Tongue (tissue), 3 donors: ENCODE measurements at places on chromosomes 4 and X.

DNA sequence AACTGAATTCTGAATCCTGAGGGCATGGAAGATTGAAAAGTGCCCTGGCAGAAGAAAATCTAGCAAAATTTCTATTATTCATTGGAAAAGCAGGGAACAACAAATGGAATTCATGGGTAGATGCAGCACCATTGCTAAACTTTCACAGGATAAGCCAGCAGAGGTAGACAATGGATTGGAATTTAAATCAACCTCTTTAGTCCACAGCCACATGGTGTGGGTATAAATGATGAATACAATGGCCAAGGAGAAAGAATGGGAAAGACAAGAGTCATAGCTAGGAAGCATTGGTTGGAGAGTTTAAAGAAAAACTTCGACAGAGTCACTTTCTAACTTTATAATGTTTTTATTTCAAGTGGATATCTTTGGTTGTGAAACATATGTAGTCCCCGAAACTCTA lies 332.8 kb upstream of the PUDP start:
- no peak for DNase-seq

GRCh38 chr4:118417325-118417724 lies 64.5 kb upstream of the PRSS12 start:
- peak; percentile 24 for DNase-seq

DNA sequence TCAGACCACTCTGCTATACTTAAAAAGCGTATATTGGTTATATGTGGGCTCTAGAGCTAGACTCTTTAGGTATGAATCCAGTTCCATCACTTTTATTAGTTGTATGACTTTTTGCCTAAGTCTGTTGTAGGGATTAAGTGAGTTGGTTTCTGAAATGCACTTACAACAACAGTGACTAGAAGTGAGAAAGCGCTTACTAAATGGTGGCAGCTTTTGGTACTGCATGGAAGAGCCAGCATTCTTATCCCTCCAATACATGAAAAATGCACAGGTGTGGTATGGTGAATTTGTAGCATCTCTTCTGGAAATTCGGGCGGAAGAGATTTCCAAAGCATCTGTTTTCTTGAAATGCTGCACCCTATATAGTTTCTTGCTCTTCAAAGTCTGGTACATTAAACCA lies 117.1 kb downstream of the SPANXA1 start:
- DNase-seq: no peak

DNA sequence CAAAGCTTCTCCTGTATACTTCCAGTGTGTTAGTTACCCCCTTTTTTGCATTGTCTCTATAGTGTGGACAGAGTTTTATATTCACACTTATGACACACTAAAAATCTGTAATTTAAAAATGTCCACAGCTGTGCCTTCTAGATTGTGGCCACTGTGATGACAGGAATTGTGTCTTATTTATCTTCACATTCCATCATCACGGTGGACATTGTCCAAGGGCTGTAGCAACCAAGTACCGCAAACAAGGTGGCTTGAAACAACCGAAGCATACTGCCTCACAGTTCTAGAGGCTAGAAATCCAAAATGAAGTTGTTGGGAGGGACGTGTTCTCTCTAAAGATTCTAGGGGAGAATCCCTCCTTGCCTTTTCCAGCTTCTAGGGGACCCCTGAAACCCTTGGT lies 32.3 kb downstream of the CHRNA9 start:
- no peak for DNase-seq

DNA sequence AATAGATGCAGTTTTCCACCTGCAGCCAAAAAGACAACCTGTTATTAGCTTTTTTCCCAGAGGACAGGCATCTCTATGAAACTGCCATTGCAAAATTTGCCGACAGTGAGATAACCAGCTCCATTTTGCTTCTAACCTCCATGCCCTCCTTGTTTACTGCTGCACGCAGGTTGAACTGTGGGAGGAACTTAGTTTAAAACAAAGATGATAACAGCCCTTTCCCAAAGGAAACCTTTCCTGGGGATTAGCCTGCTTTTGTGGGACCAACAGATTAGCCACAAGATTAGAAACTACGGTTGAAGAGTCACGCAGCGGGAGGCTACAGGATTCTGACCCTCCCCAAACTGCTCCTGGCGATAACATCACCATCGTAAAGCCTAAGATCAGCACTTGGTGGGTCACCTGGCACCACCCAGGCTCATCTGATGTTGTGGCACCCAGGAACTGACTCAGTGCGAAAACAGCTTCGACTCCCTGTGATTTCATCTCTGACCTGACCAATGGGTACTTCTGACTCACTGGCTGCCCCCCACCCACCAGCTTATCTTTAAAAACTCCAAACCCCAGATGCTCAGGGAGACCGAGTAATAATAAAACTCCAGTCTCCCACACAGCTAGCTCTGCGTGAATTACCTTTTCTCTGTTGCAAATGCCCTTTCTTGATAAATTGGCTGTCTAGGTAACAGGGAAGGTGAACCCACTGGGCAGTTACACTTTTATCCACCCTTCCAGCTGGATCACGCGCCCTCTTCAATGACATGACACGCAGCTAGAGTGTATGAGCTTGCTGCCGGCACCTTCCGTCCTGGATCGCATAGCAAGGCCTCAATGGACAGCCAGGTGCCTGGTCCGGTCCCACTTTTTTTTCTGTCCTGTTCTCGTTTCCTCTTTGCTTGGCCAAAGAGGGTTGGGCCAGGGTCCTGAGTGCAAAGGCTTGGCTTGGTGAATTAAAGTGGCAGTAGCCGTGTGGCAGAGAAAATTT lies 27.2 kb downstream of the NOP14 start:
- no peak for DNase-seq

DNA sequence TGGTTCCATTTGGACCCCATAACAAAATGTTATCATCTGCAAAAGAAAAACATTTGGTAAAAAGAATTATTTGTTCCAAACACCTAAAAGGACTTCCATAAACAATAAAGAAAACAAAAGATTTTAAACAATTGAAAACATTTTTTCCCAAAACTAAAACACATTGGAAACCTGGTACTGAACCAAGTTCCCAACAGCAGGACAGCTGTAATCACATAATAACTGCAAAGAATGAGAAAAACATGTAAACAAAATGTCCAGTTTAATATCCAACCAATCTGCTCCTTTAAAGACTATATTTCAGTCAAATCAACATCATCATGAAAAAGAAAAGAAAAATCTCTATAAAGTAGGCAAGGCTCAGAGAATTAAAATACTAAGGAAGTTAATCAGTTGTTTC lies 36.3 kb downstream of the PRDM5 start:
- peak; percentile 49 for DNase-seq

GRCh38 chr4:38150766-38151165 lies 190.6 kb downstream of the PTTG2 start:
- no peak for DNase-seq

GRCh38 chr4:114601304-114602052 lies 2.9 kb downstream of the UGT8 start:
- DNase-seq: no peak

DNA sequence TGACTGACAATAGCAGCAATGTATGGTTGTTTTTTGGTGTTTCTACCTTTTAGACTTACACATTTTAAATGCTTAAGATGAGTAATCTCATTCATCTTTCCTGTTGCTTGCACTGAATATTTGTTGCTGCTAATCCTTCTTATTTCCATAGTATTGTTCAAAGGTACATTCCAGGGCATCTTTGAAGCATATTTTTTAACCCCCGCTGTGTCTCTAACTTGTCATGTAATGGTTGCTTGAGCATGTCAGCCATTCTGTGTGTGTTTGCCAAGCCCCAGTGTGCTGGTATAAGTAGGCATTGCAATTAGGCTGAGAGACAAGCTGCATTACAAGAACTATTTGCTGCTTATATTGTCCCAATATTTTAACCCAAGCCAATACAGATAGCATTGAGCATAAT lies 87.9 kb downstream of the IL1RAPL1 start:
- no peak for DNase-seq

DNA sequence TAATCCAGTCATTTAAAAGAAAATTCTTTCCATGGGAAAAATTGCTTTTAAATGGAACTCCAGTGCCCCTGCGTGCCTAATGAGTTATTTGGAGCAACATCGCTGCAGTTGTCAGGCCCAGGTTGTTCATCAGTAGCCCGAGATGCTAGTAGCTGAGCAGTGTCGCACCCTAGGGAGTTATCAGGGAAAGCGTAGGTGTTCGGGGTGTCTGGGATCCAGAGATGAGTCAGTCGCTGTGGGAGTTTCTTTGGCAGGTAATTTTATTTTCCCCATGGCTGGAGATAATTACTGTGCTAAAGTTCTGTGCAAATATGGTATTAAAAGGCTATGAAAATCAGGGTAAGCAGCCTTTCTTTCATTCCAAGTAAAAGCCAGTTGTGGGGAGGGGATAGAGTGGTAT lies 49.4 kb downstream of the ANXA3 start:
- DNase-seq: no peak

- no peak for DNase-seq
Measured at GRCh38 chrX:41608244-41608643, 80.5 kb upstream of the GPR34 start.

- no peak for DNase-seq
Measured at GRCh38 chr4:4948370-4948769, 70.9 kb downstream of the CYTL1 start.

DNA sequence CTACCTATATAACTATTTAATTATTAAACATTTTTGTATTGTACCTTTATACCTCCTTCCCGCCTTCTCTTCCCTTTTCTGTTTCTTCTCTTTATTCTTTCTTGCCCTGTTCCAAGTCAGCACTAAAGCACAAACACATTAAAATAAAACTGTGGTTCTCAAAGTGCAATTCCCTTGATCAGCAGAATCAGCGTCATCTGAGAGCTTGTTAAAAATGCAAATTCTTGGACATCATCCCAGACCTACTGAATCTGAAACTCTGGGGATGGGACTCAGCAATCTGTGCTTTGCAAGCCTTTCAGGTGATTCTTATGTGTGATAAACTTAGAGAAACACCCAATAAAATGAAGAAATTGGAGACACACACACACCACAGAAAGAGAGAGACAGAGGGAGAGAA lies 178.4 kb upstream of the BMP3 start:
- no peak for DNase-seq

DNA sequence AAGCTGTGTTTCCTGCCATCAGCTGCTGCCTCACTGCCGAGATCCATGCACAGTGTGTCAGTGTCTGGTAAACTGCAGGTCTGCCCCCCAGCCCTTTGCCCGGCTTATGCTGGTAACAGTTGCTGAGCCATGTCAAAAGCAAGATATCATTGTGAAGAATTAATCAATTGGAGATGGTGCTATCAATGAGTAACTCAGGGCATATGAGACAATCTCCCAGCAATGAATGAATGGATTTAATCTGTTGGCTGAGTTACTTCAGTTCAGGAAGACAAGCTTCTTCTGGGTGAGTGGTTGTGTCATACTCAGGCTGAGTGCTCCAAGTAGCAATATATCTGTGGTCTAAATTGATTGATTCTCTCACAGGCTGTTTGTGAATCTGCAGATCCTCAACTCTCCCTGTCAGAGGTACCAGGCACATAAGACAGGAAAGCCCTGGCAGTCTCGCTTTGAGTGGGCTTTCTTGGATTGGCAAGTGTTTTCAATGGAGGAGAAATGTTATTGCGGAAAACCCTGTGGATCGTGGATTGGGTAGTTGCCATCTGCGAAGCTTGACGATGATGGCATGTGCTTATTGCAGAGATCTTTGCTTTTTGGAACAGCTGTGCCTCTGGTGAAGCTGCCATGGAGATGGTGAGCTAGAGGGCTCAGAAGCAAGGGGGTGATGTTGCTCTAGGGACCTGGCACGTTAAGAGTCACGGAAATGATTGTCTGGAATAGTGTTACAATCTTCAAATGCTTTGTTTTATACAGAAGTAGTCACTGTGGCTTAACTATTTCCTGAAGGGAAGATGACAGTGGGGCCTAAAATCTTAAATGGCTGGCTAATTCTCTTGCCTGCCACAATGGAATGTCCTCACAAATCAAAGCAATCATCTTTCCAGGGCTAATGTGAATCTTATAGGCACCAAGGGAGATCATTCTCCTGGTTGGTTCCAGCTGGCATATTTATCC lies 147.6 kb upstream of the TBC1D9 start:
- DNase-seq: peak; percentile 84
